Heart left ventricle (tissue), 16 donors: ENCODE measurements at places on chromosomes 1 and 21.

GRCh38 chr1:40848530-40849189 is 13.5 kb downstream of the CITED4 start:
- DNase-seq: peak; percentile 62

DNA sequence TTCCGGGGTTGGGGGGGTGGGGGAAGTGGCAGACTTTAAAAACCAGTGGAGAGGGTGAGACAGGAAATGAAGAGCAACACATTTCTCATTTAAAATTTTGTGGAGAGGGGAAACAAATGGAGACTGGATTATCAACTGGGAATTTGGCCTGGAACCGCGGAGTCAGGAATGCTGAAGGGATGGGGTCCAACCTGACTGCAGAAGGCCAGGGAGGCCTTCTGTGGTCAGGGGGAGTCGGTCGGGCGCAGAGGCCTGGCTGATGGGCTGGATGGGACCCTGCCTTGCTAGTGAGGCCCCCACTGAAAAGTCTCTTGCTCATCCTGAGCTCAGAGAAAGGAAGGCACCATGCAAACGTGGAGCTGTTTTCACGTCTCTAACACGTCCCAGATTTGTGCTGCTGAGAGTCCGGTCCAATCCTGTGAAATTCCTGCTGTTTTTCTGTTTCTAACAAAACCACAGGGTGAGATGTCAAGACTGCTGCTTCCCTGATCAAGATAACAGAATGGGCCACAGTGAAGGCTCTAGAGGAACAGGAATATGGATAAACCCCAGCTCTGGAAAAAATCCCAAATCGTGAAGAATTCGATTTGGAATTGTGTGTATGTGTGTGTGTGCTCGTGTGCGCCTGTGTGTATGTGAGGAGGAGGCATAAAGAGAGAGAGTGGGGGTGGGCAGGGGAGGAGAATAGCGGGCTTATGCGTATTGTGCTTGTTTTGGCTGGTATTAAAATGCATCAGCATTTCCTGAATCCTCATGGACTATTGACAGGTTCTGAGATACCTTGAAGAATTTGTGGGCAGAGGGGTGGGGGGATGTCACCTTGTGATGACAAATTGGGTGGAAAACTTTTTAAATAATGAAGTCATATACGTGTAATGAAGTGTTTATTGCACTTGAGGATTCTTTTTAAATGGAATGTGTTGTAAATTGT is 117.4 kb downstream of the NGF start:
- DNase-seq: no peak

DNA sequence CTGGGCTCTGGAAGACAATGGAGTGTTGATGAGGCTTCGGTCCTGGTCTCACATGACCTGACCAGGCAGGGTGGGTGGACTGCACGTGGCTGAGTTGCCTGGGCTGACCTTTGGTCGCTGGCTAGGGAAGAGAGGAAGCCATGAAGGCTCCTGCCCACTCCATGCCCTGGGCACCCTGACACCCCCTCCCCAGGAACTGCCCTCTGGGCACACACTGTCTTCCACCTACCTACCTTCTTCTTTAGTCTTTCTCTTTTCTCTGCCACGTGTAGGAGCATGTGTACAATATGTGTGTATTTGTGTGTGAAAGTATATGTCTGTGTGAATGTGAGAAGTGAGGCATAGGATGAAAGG is 15.1 kb downstream of the POU3F1 start:
- DNase-seq: no peak

- no peak for DNase-seq
Measured at GRCh38 chr1:168365719-168366479, 85.2 kb downstream of the TBX19 start.

DNA sequence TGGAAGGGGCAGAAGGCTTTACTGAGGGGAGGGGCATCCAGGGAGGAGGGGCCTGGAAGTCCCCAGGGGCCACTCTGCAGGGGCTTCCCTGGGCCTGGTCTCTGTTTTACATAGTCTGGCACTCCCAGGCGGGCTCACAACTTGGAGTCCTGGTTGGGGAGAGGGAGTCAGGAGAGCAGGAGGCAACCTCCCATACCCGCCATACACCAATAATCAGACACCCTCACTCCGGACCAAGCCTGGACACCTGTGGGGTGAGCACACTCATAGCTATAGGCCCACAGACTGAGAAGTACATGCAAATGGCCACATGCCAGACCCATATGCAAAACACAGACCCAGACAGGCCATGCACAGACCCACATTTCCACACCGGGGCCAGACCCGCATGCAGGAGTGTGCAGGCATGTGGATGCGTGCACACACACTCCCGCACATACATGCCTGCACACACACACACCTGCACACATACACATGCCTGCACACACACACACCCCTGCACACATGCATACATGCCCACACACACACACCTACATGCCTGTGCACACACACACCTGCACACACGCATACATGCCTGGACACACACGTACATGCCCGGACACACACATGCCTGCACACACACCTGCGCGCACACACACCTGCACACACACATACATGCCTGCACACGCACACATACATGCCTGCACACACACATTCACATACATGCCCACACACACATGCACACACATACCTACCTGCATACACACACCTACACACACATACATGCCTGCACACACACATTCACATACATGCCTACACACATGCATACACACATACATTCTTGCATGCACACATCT is 89.5 kb upstream of the RUNX3 start:
- peak; percentile 18 for DNase-seq
